Stimulated activated CD4-positive, alpha-beta T cell treated with anti-CD3 and anti-CD28 coated beads, Interleukin-4, amount 100 ng/mL, for 1 hour (primary cell): ENCODE measurements at places on chromosomes 3 and 15.

GRCh38 chr3:101091489-101091888, 98.3 kb upstream of the ABI3BP start:
- no peak for DNase-seq

DNA sequence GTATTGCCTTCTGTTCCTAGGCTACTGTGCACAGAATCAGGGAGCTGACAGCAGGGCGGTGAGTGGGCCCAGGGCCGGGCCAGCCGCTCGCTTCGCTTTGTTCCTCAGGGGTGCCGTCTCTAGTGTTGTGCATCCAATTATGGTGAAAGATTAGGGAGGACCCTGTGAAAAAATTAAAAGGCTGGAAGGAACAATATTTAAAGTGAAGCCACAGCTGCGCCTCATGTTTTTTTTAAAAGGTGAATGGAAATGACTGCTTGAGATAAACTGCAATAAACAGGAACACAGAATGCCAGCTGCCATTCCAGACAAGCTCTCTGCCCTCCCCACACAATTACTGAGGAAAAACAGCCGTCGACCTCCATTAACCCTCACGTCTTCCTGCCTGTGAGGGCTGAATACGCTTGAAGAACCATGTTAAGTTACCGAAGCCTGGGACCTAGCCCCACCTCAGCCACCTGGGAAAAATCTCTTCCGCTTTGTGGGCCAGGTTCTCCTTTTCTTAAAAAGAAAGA, 132.0 kb upstream of the IL12A start:
- no peak for DNase-seq

DNA sequence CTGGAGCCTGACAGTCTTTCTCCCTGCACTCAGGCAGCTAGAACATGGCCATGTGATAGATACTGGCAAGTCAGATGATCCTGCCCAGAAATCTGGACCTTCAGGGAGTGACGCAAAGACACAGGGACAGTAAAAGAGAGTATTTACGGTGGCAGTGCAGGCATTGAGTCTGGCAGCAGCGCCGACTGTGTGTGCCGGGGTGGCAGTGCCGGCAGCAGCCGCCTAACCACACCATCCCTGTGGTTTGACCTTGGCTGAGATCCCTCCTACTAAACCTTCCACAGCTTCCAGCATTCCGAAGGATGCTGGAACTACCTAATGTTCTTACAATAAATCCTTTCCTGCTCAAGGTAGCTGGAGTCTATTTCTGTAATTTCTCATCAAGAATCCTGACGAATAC, 4.6 kb upstream of the TSPAN3 start:
- no peak for DNase-seq

DNA sequence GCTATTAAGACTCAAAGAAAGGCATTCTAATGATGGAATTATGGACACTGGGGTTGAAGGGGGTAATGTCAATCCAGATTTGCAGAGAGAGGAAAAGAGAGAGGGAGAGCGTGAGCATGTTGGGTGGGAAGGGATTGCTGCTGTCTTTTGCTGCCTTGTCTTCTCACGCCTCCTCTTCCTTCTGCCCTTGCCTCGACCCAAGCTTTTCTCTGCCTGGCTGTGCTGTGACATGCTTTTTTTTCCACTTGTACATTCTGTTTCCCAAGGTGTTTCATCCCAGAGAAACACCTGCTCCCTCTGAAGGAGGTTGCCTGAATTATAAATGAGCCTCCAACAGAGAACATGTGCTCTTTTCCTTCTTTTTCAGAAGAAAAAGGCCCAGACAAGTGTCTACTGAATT, 80.3 kb downstream of the BDH1 start:
- DNase-seq = no peak

DNA sequence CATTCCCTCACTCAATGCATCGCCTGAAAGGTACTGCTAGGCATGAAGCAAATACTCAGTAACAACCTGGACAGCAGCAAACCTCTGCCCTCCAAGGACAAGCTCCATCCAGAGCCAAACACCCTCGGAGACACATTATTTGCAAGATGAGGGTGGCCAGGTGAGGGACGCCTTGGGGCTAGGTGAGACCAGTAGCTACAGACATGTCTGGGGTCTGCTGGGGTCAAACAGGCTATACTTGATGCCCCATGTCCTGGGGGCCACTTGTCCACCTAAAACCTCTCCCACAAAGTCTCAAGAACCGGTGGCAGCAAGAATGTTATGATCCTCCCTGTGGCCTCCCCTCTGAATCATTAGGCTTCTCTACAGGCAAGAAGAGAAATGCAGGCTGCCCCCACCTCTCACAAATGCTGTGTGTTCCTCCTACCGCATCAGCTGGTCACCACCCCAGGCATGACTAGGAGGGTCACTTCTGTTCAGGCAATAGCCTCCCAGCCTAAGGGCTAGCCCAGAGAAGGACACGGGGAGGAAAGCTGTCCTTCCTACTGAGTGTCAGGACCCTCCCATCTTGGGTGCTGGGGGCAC, 54.3 kb downstream of the TBC1D2B start:
- no peak for DNase-seq

DNA sequence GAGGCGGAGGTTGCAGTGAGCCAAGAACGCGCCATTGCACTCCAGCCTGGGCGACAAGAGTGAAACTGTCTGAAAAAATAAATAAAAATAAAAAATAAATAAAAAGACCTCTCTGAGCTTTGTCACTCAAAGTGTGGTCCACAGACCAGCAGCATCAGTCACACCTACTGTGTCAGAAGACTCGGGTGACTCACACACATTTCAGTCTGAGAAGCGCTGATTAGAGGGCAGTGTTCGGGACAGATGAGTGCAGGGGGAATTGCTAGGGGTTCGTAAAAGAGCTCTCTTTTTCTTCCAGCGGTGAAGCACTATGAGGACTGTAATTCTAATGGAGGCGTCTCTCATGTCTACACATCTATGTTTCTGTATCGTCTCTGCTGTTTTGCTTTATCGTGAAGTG, 5.7 kb downstream of the PODXL2 start:
- DNase-seq = no peak

DNA sequence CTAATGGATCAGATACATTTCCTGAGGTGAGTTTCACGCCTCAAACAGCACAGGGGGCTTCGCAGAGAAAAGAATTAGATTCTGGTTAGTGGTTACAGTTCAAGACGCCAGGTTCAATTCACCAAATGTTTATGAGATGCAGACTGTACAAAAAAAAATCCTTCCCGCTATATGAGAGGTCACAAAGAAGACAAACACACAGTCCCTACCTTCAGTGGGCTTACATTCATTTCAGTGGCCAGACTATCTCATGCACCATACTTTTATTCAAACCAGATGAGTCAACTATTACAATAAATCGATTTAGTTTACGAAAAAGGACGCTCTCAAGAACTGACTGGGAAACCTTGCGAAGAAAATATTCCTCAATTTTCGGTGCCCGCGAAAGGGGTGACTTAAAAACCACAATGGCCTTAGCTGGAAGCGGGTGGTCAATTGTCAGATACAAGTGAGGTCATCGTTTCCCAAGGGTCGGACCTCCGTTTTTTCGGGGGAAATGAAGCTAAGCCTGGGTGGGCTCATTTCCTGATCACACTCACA, 695 bp downstream of the METTL6 start:
- DNase-seq = no peak

GRCh38 chr15:25670025-25670554, 193.0 kb downstream of the ATP10A start:
- no peak for DNase-seq

GRCh38 chr3:186166491-186167288, 57.8 kb upstream of the ETV5 start:
- DNase-seq = no peak

DNA sequence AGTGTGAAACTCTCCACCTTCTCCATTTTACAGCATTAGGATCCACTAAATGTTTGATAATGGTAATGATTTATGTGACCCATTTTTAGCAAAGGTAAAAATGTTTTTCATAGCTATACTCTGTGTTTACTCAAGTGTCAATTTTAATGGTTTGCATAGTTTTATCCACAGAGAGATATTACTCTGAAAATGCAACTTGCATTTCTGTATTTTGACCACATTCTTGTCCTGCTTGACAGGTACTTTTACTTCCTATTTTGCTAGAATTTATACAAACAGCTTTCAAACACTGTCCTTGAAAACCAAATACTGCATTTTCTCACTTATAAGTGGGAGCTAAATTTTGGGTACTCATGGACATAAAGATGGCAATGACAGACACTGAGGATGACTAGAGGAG, 62.9 kb downstream of the SERPINI1 start:
- no peak for DNase-seq

DNA sequence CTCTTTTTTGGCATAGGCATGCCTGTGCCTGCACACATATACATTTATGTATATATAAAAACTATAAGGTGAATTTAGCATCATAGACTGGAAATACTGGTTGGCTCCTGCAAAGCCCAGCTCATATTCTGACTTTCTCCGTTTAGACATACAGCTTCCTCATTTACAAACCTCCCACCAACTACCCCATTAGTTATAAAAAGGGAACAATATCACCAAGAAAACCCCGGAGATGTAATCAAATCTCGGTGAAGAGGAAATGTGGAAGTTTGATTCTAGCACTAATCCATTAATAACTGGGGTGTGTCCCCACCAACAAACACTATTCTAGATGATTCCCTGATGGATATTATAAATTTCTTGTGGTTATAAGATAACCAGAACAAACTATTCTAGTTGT, 517.7 kb upstream of the TBL1XR1 start:
- no peak for DNase-seq

DNA sequence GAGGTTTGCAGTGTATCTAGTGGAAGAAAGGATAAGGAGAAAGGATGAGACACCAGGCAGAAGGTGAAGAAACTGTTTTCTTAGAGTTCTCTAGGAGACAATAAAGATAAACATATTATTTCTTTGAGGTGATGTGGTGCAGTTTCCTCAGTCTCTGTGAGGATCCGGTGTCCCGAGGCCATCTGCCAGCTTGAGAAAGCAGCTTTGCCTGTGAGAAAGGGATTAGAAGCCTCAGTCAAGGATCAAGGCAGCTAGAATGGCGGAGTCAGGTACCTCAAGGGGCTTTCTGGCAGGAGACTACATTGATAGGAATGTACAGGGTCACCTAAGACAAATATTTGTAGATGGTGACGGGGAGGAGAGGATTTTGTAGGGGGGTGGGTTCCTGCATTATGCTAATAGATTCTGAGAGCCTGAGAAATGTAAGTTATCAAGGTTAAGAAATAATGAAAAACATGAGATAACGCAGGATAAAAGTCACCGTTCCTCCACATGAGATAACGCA, 103.9 kb upstream of the MB21D2 start:
- DNase-seq = no peak

DNA sequence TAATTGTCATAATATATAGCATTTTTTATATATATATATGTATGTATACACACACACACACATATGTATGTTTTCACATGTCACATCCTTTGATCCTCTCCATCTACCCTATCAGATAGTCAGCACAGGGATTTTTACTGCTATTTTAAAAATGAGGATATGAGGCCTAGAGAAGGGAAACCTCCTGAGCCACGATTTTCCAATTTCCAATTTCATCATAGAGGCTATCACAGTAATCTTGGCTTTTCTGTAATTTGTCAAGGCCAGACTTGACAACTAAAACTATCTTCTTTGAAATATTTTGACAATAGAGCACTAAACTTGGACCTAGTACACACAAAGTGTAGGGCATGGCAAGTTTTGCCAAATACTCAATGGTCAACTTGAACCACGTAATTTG, 42.5 kb downstream of the IL1RAP start:
- no peak for DNase-seq

- no peak for DNase-seq
Observed at GRCh38 chr3:155026999-155027591, 53.0 kb upstream of the MME start.

GRCh38 chr15:62136911-62137865, 27.9 kb downstream of the C2CD4B start:
- DNase-seq = no peak

DNA sequence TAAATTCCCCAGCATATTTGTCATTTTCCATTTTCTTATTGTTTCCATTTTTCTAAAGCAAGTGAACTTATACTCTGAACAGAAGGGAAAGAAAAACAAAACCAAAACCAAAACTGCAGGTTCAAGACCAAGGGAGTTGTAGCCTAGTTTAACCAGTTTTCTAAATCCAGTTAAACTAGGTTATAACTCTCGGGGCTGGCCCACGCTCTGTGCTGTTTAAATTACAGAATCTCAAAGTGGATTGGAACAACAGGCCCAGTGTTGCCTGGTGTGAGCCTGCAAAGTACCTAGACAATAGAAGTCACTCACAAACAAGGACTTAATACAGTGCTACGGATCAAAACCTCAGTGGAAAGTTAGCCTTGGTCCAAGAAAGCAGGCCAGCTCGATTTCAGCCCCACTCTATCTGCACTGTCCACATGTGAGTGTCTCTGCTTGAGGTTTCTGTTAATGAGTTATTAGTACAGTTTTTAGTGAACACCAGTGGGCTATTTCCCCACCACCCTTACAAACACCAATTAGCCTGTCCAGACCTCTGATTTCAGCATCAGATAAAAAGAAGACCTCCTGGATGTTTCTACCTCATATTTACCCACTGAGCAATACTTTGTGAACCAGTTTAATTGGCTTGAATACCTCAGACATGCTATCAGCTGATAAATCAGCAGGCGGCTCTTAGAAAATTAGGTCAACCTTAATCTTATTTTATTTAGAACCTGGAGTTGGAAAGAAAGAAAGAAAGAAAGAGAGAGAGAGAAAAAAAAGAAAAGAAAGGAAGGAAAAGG, 93.8 kb upstream of the PDZRN3 start:
- no peak for DNase-seq

DNA sequence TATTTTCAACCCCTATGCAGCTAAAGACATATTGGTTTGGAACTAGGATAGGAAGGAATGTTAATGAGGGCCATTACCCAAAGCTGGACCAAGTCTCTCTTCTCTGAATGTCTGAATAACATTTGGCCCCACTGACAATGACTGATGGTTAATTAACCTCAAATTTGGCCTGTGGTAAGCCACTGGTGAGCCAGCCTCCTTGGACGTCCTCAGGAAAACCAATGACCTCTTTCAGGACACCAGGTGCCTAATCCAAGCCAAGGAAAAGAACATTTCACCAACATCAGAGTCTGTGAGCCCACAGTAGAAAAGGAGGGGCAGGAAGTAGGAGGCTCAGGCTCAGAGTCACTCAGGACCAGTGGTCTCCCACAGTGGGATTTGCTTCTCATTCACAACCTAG, 56.4 kb upstream of the ETV5 start:
- DNase-seq = no peak

DNA sequence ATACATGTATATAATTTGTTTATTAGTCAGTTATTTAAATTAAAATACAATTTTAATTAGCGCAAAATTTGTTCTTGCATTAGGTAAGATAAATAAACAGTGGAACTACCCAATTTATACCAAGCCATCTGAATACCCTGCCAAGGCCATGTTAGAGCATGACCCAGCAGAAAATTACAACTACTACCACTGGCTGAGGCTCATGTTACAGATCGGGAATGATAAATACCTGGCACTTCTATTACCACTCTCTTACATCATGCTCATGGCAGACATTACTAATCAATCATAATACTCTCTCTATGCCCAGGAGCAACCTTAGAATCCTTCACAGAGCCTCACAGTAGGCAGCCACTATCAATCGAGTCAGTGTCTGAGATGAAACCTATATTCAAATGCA, 21.2 kb upstream of the LMOD3 start:
- DNase-seq = no peak

- no peak for DNase-seq
Observed at GRCh38 chr3:34132069-34132692, 333.8 kb downstream of the PDCD6IP start.

GRCh38 chr3:36965440-36965839, 20.6 kb upstream of the TRANK1 start:
- DNase-seq = no peak
